ENCODE measurements at places on chromosomes 1 and 21. TPM values are rescaled to one million over a fixed set of nuclear protein-coding genes. Genes with fewer than 3 reads are reported as not detected.

Gene CELSR2
- total RNA-seq: 1.1 TPM

Gene SPATA45
- total RNA-seq: not detected

Gene COX20
- total RNA-seq: 24.2 TPM

Gene PADI3
- not detected for total RNA-seq

Gene COG2
- total RNA-seq: 19.9 TPM

Gene PROK1
- not detected for total RNA-seq

Gene ANKRD65
- total RNA-seq: not detected

Gene SELENBP1
- not detected for total RNA-seq

Gene UBASH3A
- total RNA-seq: 14.9 TPM

Gene ESPN
- total RNA-seq: 0.50 TPM

Gene PMVK
- 30.5 TPM for total RNA-seq

Gene CCDC17
- total RNA-seq: 1.0 TPM

DNA sequence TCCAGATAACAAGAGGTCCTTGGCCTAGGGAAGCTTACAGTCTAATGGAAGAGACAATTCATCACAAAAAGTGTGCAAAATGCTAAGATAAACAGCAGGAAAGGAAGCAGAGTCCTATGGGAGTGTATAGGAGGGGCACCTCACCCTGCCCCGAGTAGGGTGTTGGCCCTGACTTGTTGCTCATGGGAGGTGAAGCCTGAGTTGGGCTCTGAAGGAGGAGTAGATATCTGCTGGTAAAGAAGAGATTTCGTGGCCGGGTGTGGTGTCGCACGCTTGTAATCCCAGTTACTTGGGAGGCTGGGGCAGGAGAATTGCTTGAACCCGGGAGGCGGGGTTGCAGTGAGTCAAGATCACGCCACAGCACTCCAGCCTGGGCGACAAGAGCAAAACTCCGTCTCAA, 18.6 kb upstream of the GPR37L1 start:
- no peak for DNase-seq

DNA sequence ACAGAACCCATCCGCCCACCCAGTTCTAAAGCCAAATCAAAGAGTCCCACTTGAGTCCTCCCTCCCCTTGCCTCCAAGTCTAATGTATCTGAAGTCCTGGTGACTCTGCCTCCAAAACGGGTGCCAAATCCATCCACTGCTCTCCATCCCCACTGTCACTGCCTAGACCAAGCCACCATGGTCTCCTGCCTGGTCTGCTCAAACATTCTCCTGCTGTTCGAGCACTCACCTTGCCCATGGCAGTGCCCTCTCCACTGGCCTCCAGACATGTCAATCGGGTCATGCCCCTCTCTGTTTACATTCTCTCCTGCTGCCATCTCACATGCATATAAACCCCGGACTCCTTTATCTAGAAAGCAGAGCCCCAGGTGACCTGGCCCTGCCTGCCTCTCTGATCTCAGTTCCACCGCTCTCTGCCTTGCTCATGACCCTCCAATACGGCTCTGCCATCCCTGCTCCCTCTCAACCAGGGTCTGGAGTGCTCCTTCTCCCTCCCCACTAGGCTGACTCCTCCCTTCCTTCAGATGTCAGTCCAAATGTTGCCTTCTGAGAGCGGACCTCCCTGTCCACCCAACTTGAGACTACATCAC, 32.1 kb upstream of the MX1 start:
- DNase-seq: no peak

DNA sequence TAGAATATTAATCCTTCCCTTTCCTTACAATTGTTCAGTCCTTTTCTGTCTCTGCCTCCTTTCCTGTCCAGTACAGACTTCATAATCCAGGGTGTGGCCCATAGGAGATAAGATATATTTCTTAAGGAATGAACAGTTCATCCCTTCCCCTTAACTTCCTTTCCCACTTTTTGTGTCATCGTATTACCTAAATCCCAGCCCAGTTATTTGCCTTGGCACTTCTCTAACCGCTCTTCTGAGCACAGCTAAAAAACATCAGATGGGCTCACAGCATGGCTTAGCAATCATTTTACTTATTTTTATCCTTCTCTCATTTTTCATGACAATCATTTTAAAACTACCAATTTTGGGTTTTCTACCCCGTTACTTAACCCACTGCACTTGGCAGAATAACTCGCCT, 39.6 kb downstream of the F3 start:
- DNase-seq: no peak

GRCh38 chr1:185936641-185937040, 202.4 kb downstream of the HMCN1 start:
- no peak for DNase-seq

GRCh38 chr21:43884012-43884860, 19.2 kb downstream of the AGPAT3 start:
- peak; percentile 63 for DNase-seq

- no peak for DNase-seq
Observed at GRCh38 chr21:34973685-34974084, 75.4 kb downstream of the RUNX1 start.

DNA sequence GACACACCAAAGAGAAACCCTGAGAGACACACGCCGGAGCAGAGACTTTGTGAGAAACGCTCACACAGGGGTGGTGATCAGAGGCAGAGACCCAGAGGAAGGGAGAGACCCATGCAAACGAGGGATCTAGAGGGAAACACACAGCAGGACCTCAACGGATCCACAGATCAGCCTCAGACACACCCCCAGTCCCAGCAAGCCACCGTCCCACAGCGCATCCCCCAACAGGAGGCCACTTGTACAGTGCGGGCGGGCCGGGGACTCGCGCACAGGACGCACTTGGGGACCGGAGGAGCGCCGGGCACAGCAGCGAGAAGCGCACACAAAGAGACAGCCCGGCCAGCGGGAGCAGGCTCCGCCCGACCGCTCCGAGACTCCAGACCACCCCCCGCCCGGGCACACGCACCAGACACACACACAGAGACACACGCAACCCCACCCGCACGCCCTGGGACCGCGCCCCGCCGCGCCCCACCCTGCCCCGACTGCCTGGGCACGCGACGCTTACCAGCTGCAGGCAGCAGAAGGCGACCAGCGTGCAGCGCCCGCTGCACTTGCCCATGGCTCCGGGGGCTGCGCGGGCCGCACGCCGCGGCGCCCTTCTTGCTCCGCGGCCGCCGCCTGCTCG, 587 bp downstream of the NKAIN1 start:
- DNase-seq: no peak

DNA sequence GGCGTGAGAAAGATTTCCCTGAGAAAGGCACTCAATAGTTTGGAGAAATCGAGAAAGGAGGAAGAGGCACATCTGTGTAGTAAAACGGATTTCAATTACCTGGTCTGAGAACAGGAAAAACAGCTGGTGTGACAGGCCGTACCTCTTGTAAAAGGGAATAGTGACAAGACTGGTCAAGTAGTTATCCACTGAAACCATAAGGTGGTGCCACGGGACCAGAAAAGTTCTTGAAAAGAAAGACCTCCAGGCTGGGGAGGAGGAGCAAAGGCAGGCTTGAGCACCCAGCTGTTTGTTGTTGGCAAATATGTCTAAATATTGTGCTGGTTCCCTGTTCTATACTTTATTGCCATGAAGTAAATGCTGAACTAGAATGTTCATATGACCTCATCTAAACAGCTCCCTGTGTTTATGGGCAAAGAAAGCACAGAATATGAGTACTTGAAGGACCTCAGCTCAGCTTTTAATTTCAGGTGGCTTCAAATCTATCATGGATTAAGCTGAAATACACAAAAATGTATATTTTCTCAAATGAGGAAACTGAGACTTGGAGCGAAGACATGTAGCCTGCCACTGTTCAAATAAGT, 4.0 kb downstream of the HAO2 start:
- peak; percentile 10 for DNase-seq

- no peak for DNase-seq
Observed at GRCh38 chr1:111302374-111302773, 11.7 kb downstream of the CHIA start.

DNA sequence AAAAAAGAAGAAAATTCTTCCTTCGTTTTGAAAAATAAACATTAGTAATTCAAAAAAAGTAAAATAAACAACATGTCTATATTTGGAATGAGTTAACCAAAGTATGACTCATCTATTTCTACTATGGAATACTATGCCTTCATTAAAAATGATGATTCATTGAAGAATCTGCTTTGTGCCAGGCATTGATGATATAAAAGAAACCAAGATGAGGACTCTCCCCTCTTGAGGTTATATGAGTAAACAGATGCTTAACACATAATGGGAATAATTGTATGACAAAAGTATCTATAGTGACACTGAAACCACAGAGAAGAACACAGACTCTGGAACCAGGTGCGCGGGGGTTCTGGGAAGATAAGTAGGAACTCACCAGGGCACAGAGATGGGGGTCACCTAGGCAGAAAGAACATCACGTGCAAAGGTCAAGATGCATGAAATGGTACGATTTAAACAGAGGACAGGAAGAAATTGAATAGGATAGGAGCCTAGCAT, 18.8 kb downstream of the ELF3 start:
- peak; percentile 32 for DNase-seq

GRCh38 chr1:165717918-165718515, 19.7 kb upstream of the ALDH9A1 start:
- peak; percentile 67 for DNase-seq

DNA sequence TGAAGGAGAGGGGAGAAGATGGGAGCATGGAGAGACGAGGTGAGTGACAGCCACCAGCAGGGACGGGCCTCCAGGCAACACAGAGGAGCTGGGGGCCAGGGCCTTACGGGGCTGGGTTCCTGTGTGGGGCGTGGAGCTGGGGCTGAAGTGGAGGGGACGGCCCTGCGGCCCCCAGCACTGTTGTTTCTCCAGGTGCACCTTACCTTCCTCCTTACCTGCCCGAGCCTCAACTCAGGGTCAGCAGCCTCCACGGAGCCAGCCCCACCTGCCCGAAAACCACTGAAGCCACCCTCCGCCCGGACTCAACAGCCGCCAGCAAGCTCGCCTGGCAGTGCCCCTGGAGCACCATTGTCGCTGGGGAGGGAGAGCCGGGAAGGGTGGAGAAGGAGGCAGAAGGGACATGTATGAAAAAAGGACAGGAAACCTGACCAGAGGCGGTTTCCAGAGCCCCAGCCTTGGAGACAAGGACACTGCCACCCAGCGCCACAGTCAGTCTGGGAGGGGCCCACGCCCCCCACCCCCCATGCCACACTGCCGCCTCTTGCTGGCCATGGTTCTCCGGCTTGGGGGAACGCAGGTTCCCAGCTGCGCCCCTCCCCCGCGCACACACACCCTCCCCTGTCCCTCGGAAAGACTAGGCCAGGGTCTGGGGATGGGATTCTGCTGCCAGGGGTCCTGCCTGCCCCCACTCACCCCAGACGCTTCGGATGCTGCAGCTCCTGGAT, 10.6 kb downstream of the PLA2G2F start:
- DNase-seq: no peak

DNA sequence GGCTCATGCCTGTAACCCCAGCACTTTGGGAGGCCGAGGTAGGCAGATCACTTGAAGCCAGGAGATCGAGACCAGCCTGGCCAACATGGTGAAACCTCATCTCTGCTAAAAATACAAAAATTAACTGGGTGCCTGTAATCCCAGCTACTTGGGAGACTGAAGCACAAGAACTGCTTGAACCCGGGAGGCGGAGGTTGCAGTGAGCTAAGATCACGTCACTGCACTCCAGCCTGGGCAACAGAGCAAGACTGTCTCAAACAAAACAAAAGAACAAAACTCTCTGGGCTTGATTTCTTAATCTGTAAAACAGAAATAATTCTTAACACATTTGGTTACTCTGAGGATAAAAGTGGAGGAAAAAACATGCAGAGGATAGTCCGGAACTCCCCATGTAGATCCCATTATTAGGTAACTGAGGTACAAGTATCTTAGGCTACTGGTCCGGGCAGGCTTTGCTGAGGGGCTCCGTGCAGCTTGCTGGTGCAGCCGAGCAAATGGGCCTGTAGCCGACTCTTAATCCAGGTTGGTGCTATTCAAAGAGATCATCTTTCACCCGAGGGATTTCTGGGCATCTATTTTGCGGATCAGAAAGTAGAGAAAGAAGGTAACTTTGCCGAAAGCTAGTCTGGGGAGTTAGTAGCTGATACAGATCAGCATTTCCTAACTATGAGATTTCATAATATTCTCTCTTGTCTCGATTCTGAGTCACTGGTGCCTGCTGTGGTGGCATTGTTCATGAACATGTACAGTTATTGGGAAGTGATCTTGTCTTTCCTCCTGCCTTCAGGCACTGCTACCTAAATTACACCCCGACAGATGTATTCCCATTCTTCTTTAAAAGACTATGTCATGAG, 56.8 kb downstream of the NFIA start:
- no peak for DNase-seq

GRCh38 chr1:47224676-47225399, 7.2 kb downstream of the TAL1 start:
- no peak for DNase-seq

GRCh38 chr21:35227786-35228185, 178.7 kb upstream of the RUNX1 start:
- DNase-seq: peak; percentile 15

- peak; percentile 73 for DNase-seq
Observed at GRCh38 chr1:116514708-116515525, 55.9 kb downstream of the CD58 start.

- no peak for DNase-seq
Observed at GRCh38 chr1:229087906-229088305, 183.0 kb upstream of the RAB4A start.

DNA sequence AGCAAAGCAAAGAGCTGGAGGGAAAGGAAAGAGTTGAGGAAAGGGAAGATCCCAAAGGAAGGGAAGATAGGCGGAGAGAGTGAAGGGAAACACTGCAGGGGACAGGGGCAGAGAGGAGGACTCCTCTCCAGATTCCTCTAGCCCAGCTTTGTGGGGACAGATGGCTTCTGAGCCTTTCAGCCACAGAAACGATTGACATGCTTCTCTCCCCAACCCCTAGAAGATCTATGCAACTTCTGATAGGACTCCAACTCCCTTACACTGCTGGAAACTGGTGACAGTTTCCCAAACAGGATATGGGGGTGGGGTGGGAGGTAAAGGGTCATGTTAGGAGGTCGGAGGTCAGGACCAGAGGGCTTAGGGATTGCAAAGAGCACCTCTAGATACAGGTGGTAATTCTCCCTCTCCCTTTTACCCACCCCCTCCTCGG, 6.5 kb downstream of the MEX3A start:
- no peak for DNase-seq

- peak; percentile 81 for DNase-seq
Observed at GRCh38 chr1:9181176-9181906, 52.4 kb upstream of the GPR157 start.

GRCh38 chr1:81757398-81758020, 43.2 kb upstream of the ADGRL2 start:
- DNase-seq: no peak

Data from activated naive CD4-positive, alpha-beta T cell treated with anti-CD3 and anti-CD28 coated beads for 36 hours (primary cell).